ENCODE measurements at places on chromosomes 2 and 18.

DNA sequence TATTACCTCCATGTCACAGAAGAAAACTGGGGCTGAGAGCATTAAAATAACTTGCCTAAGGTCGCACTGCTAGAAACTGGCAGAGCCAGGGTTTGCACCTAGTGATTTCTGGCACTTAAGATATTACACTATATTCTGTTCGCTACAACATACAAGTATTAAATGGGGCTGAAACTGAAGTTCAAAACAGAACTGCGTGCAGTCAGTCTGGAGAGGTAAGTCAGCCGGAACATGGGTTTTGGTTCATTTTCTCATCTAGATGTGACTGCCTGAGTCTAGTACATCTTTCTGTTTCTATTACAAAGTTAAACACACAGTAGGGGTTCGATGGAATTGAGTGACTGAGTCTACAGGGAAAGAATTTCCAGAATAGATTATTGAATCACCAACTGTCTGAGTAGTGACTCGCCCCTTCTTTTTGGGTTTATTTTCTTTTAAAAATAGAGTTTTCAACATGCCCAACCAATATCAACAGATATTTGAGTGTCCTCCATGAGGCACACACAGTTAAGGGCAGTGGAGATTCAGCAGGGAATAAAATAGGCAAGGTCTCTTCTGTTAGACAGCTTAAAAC is 150.8 kb downstream of the RNF152 start:
- no peak for DNase-seq

DNA sequence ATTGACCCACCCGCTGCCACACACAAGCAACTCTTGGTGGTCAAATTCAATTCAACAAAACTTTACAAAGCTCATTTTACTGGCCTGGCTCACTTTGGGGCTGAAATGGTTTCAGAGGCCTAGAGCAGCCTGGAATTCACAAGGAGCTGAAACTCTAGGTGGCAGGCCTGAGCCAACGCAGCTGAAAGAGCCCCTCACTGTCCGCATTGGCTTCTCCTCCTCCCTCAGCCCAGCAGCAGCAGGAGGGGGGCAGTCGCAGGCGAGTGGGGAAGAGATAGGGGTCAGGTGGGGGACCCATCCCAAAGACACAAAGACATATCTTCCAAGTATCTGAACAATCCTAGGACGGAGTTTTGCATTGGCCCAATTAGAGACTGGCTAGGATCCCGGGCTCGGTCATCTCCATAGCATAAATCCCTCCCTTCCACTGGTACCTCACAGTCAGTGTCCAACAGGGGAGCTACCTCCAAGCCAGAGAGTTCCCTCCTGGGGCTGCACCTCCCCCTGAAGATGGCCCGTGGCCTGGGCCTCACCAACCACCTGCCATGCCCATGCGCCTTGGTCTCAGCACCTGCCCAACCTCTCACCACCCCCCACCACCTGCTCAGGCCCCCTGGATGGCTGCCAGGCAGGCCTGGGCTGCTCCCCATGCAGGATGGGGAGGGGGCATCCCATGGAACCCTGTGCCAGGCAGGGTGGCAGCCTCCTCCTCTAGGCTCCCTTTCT is 113.4 kb downstream of the ZBTB7C start:
- peak; percentile 68 for DNase-seq

DNA sequence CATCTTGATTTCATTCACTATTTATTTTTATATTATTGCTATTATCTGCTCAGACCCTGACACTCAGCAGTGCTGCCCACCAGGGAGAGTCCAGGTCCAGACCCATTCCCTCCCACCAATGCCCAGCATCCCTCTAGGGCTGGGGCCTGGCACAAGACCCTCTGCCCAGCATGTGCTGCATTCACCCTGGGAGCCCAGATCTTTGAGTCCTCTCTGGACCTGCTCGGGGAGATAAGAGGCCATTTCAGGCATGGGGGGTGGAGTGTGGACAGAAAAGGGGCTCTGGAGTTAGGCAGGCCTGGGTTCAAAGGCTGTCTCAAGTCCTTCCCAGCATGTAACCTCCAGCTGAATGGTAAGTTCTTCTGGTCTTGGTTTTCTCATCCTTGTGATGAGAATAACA is 209.6 kb downstream of the CYP26B1 start:
- DNase-seq, result no peak

DNA sequence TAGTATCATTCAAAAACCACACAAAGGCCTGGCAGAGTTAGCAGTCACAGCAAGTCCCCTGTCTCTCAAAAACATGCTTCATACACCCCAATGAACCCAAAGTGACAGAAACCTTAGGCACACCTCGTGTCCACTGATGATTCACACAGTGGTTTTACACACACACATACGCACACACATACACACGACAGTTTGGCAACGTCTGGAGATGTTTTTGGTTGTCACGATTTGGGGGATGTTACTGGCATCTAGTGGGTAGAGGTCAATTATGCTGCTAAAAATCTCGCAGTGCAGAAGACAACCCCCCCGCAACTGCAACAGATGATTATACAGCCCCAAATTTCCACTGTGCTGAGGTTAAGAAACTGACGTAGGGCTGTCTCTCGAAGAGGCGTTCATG is 72.9 kb upstream of the PARD3B start:
- no peak for DNase-seq

- no peak for DNase-seq
Measured at GRCh38 chr2:11781602-11782001, 35.2 kb downstream of the LPIN1 start.

DNA sequence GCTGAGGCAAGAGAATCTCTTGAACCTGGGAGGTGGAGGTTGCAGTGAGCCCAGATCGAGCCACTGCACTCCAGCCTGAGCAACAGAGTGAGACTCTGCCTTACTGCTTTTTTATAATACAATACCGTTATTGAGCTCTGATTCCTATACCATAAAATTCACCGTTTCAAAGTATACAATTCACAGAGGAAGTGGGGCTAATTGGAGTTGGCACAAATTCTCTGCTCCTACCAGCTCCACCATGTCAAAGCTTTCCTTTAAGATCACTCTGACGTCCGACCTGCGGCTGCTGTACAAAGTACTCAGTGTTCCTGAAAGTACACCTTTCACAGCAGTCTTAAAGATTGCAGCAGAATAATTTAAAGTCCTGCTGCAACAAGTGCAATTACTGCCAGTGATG is 29.6 kb upstream of the CYBRD1 start:
- DNase-seq, result no peak

GRCh38 chr2:234611209-234611608 is 114.3 kb upstream of the ARL4C start:
- no peak for DNase-seq

- DNase-seq, result no peak
Measured at GRCh38 chr2:200090683-200091082, 135.3 kb downstream of the MAIP1 start.

- DNase-seq, result no peak
Measured at GRCh38 chr2:143521396-143521795, 392.2 kb downstream of the ARHGAP15 start.

DNA sequence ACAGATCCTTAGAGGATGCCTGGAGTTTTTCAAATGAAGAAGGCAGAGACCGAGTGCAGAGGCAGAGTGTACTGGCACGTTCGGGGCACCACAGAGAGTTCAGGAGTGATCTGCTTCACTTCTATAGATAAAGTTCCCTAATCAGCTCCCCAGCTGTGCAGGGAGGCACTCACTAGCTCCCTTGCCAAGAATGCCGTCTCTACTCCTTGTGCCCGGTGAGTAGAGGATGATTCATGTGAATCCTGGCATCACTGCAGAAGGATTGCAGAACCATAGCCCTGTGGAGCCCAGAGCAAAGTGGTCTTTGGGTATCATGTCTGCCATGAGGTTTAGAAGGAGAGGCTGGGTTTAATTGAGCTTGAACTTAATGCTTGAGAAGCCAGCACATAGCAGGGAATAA is 510.1 kb upstream of the RAB6C start:
- no peak for DNase-seq

GRCh38 chr2:58572731-58573130 is 331.6 kb upstream of the FANCL start:
- DNase-seq, result no peak

GRCh38 chr2:236715491-236715961 is 145.9 kb downstream of the ACKR3 start:
- DNase-seq, result peak; percentile 77

DNA sequence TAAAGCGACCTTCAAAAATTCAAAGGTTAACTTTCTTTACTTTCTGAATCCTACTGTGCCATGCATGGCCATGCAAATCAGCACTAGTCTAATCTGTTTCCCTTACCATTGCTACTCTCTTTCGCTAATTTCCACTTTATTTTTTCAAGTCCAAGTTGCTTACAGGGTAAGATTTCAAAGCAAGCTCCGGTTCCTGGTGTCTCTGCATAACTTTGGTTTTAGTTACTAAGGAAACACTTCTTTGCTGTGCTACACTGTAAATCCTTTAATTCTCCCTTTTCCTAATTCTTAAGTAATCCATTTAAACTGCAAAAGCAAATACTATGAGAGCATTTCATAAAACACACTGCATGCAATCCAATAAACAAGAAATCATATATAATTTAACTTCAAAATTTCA is 383.5 kb upstream of the LYPD1 start:
- no peak for DNase-seq

- DNase-seq, result no peak
Measured at GRCh38 chr2:230665263-230665691, 47.4 kb upstream of the CAB39 start.

DNA sequence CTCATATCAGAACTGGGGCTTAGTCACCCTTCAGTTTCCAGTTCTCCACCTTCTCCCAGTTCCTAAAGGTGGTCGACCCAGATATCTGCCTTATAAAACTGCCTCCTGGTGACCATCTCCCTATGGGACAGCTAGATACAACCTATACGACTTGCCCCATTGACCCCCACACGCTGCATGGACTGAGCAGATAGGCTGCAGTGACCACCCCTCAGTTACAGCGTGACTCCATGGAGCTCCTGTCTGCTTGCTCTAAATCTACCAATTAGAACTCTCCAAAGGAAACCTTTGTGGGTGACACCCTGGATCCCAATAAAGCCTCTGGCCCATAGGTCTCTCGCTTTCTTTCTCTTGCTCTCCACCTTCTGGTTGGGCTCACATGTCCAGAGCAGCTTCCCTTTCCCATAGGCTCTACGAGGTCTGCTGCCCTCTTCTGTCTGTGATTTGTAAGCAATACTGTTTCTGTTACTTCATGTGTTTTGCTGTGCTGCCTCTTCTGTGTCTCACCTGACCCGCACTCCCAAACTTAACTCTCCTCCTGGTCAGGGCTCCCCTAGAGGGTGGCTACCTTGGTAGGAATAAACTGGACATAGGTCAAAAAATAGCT is 971.3 kb upstream of the FAM98A start:
- DNase-seq, result no peak

DNA sequence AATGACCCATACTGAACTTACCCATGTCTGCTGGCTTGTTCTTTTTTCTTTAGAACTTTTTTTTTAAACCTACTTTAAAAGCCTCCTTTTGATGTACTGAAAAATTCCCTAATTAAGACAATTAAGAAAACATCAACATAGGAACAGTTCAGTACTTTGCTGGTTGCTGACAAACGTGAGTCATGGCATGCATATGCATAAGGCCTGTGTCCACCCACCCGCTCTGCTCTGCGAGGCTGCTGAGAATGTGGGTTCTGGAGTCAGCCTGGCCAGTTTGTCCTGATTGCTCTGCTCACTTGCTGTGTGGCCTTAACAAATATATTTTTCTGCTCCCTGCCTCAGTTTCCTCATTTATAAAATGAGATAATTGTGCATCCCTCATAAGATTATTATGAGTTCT is 27.3 kb downstream of the LAMA3 start:
- no peak for DNase-seq

GRCh38 chr2:44510246-44510645 is 148.5 kb downstream of the CAMKMT start:
- no peak for DNase-seq

- DNase-seq, result no peak
Measured at GRCh38 chr2:236120141-236120601, 48.0 kb downstream of the GBX2 start.

DNA sequence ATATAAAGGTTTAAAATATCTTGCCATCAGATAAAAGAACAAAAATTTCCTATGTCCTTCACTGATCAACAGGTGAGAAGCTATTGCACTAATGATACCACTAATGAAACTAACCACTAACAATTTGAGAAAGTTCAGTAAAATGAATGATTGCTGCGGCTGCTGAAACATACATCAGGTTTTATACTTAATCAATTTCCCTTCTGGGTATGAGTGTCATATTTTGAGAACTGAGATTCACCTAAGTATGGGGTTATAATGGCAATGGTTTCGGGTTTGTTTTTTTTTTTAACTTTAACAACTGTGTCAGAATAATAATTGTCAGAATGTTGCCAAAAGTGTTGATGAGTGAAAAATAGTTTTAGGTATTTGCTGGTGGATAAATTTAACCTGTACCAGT is 151.3 kb upstream of the SLC39A10 start:
- no peak for DNase-seq

- no peak for DNase-seq
Measured at GRCh38 chr18:2903006-2903405, 56.2 kb downstream of the EMILIN2 start.
